Stimulated activated CD4-positive, alpha-beta T cell treated with anti-CD3 and anti-CD28 coated beads, Interleukin-4, amount 100 ng/mL, for 1 hour (primary cell): ENCODE measurements at places on chromosomes 7 and 10.

GRCh38 chr7:121032645-121033460 is 44.3 kb downstream of the CPED1 start:
- DNase-seq, result no peak

GRCh38 chr7:157841773-157842370 is 505.1 kb downstream of the DNAJB6 start:
- no peak for DNase-seq

DNA sequence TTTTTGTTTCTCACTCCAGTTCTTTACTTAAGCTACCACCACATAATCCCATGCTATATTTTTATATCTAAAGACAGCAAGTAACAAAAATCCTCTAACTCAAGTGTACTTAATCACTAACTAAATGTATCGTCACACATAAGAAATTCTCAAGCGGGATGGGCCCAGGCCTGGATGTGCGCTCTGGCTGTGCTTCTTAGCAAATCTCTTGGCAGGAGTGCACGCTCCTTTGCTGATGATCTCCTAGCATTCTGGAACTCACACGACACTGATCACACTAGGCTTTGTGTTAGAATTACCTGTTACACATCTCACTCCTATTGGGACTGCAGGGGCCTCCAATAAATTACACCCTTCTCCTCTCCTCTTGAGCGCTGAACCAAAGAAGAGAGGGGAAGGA is 46.7 kb upstream of the CALD1 start:
- no peak for DNase-seq

- DNase-seq, result no peak
Measured at GRCh38 chr7:21146642-21147423, 281.1 kb upstream of the SP4 start.

GRCh38 chr10:69335063-69335587 is 56.8 kb downstream of the HK1 start:
- DNase-seq, result peak; percentile 35

DNA sequence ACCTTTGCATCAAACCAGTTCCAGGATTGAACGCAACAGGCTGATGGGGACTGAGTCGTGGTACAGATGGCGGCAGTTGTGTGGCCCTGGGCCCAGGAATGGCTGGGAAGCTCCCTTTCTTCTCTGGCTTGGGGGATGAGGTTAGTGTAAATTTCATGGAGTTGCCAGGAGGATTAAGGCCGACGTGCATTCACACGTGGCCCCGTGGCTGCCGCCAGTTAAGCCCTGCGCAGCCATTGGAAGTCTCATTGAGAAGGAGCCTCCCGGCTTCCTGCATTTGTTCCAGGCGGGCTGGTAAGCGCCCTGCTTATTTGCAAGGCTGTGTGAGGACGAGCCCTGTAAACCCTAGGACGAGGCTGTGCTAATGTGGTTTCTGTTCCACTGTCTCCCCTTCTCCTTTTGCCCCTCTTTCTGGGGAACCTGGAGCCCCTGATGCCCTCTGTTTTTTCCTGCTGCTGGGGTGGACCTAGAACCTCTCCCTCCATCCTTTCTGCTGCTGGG is 174.7 kb upstream of the TNRC18 start:
- DNase-seq, result no peak

DNA sequence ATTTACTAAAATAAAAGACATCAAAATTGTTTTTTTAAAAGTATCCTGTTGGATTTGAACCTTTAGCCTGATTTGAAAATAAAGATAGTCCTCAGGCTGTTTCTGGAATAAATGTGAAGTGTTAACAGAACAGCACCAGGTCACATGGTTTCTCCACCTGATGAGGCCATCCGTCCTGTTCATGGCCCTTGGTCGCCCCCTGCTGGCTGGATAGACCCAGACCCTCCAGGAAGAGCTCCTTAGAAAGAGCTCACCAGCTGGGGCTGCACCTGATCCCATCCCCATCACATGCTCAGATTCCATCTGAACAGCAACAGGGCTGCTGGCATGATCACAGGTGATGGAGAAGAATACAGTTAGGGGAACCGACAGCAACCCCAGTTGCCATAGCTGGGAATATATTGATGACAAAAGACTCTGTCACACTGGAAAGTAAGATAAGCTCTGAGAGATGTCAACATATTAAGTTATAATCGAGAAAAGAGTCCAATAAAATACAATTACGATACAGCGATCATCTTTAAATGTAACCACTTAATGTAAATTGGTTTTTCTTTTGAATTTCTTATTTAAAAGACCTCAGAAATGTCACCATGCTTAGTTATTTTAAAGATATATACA is 4.8 kb downstream of the OR2A14 start:
- peak; percentile 95 for DNase-seq

- no peak for DNase-seq
Measured at GRCh38 chr10:1050145-1050544, 1.2 kb upstream of the IDI1 start.

DNA sequence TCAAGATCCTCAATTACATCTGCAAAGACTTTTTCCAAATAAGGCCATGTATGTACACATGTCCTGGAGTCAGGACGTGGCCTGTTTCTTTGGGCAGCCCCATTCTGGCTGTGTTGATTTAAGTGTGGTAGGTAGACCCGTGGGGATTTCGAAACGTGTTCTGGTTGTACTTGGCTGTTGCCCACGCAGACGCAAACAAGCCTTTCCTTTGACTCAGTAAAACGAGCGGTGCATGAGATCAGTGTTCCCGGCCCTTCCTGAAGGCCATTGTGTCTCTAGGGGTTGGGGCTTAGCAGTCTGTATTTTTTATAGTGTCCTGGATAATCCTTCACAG is 64.8 kb upstream of the DNAJB6 start:
- no peak for DNase-seq

DNA sequence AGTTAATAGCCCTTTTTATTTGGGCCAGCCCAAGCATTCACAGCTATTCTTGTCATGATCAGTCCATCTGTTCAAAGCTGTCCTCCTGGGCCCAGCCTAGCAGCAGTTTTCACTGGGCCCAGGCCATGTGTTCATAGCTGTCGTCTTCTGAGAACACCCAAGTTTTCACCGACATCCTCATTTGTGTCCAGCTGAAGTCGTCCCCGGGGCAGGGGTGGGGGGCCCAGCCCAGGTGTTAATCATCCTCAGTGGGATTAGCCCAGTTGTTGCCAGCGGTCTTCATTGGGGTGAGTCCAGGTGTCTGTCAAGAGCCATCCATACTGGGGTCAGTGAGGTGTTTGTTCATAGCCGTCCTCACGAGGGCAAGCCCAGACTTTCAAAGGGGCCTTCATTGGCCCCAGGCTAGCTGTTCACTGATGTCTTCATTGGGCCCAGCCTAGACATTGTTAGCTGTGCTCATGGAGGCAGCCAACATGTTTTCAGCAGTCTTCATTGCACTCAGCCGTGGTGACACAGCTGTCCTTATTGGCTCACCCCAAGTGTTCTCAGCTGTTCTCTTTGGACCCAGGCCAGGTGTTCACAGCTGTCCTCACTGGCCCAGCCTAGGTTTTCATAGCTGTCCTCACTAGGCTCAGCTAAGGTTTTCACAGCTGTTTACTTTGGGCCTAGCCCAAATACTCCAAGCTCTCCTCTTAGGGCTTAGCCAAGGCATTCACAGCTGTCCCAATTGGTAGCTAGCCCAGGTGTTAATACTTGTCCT is 10.0 kb downstream of the FRG2B start:
- DNase-seq, result no peak

GRCh38 chr7:142711196-142711595 is 38.1 kb upstream of the PRSS1 start:
- no peak for DNase-seq

DNA sequence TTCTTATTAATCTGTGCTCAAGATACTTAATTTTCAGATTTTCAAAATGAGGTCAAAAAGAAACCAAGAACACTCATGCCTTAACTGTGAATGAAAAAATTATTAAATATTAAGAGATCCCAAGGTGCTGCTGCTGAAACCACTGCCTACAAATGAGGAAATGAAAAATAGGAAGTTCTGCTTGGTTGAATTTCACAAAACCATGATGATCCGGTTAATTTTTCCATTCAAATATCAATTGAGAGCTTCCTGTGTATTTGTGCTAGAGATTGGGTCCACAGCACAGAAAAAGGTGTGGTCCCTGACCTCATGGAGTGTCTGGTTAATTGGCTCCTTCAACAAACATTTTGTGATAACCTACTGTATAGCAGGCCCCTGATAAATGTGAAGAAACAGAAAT is 132.7 kb upstream of the YAE1 start:
- DNase-seq, result no peak

DNA sequence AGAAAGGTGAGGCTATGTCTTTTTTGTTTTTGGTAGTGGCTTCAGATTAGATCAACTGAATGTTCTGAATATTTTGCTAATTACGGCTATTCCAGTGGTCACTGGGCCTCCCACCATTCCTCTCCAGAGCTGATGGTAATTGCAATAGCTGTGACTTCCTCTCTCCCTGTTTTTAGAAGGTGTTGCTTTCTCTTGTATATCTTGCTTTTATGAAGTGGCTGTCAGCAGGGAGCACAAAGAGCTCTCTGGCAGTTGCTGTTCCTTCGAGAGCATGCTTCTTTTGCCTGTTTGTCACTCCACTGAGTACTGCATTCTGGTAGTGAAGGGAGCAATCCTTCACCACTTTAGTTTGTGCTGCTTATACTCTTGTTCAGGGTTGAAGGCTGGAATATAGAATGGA is 133.3 kb downstream of the EXOC4 start:
- DNase-seq, result no peak

GRCh38 chr7:82527851-82528250 is 84.3 kb upstream of the CACNA2D1 start:
- no peak for DNase-seq

DNA sequence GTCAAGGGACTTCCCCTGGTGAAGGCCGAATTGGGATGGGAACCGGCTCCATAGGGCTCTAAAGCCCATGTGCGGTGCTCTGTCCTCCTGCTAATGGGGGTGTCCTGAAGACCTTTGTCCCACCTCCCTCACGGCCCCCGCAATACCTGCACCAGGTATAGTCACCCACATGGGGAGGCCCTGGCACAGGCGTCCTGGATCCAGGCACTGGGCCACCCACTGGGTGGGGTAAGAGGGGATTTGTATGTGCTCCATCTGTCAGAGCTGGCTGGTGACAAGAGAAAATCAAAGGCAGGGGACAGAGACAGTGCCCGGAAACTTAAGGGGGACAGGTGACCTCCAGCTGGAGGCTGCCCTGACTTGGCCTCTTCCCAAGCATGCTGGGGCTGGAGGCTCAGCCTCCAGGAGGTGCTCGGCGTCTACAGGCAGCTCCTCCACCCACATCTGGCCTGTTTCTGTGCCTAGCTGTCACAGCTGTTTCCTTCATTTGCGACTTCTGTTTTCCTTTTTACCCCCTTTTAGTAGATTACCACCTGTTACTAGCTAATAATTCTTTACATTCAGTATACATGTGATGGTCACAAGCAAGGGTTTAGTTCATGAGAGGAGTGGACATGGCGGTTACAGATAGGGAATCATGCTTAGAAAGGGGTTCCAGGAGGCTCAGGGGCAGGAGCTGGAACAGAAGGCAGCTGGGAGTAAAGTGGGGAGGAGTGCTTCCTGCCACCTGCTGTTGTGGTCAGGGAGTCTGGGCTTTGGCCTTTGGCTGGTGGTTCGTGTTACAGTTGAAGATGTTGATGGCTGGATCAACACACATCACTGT is 2.3 kb upstream of the CUZD1 start:
- DNase-seq, result no peak

GRCh38 chr7:111527545-111527944 is 34.7 kb downstream of the IMMP2L start:
- DNase-seq, result no peak

- DNase-seq, result no peak
Measured at GRCh38 chr10:11898372-11899066, 75.4 kb downstream of the PROSER2 start.

DNA sequence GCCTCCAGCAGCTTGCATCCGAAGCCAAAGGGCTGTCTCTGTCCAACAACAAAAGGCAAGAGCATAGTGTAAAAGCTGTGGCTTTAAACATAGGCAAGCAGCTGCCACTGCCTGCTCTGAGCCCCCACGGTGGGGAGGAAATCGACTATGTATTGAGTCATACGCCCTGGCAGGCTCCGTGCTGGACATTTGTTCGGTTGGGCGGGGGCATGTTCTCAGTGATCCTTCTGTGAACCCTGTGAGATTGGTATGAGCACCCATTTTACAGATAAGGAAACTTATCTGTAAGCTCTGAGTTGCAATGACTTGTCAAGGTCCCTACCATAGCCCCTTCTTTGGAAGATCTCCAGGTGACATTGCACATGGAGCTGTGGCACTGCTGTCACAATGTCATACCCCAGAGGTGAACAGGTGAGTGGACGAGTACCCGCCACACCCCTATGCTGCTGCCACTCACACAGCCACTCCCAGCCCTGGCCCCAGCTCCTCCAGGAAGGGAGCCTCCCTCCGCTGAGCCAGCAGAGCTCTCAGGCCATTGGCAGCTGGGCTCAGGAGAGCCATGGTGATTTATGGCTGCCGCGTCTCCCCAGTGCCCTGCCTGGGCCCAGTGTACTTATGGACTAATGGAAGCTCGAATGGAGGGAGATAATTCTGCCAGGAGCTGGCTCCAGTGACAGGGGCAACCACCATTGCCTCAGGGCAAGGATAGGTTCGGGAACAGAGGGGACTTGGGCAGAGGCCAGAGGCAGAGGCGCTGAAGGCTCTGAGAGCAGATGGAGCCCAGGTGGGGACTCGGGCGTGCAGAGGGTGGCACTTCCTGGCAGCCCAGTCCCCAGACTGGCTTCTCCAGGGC is 43.7 kb downstream of the UNC5B start:
- DNase-seq, result no peak

DNA sequence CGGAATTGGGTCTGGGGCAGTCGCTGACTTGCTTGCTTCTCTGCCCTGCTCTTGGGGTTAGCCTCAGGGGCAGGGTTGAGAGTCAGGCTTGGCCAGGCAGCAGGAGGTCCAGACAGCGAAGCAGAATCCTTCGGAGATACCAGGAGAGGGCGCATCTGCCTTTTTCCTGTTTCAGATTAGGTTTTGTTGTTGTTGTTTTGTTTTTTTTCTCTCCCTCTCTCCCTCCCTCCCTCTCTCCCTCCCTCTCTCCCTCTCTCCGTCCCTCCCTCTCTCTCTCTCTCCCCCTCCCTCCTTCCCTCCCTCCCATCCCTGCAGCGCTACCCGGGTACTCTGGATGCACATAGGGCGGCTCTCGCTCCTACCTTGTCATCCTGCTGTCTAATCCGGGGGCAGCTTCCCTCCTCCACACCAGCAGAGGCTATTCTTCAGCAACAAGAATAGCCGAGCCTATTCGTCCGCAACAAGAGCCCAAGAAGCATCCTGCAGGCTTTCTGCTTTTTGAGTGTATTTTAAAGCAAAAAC is 758 bp upstream of the OPTN start:
- DNase-seq, result peak; percentile 28

- DNase-seq, result no peak
Measured at GRCh38 chr10:99689461-99689860, 30.2 kb downstream of the ENTPD7 start.
